ENCODE measurements at places on chromosomes 4 and X. TPM values are rescaled to one million over a fixed set of nuclear protein-coding genes. Genes with fewer than 3 reads are reported as not detected.

Gene SMAD1
- 29.1 TPM for total RNA-seq

DNA sequence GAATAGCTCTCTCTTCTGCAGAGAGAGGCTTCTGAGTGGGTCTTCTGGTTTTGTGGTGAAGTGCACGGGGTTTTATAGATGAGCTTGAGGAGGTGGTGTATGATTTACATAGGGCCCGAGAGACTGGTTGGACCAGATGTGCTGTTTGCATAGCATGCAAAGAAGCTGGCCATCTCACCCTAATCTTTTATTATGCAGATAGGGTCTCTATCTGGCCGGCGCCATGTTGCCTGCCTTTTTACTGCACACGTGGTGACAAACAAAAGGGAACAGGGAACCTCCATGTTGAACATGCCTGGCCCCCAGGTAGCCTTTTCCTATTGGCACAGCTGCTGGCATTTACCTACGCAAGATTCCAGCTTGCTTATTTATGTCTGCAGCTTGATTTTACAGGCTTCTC, 473.3 kb upstream of the FAM47C start:
- H3K36me3 ChIP-seq = no peaks in the 10 kb centered on the region
- no peak overlapping the region for H3K4me3 ChIP-seq
- no peak for DNase-seq
- no peaks in the 10 kb centered on the region for H3K27me3 ChIP-seq
- H3K4me1 ChIP-seq = no peaks in the 10 kb centered on the region

Gene IL21
- total RNA-seq = not detected

DNA sequence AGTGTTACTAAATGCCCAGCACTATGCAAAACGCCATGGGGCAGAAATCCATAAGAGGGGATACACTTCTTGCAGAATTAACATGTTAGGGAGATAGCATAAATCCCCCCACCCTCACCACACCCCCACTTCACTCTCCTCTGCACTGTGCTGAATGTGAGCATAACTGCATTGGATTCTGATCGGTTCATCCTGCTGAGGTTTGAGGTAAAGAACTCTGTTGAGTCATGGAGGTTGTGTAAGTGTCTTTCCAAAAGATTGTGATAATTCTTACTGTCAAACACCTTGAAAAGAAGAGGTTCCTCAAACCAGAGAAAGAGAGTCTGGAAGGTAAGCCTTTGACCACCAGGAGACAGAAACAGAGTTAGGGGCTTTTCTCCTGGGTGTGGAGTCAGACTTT, 43.6 kb downstream of the RBM47 start:
- H3K36me3 ChIP-seq = no peaks in the 10 kb centered on the region
- no peaks in the 10 kb centered on the region for H3K27me3 ChIP-seq
- no peak overlapping the region for H3K27ac ChIP-seq
- H3K4me1 ChIP-seq = no peaks in the 10 kb centered on the region
- no peak for DNase-seq

Gene PLCXD1
- 19.5 TPM for total RNA-seq

Gene LGI2
- 21.2 TPM for total RNA-seq

DNA sequence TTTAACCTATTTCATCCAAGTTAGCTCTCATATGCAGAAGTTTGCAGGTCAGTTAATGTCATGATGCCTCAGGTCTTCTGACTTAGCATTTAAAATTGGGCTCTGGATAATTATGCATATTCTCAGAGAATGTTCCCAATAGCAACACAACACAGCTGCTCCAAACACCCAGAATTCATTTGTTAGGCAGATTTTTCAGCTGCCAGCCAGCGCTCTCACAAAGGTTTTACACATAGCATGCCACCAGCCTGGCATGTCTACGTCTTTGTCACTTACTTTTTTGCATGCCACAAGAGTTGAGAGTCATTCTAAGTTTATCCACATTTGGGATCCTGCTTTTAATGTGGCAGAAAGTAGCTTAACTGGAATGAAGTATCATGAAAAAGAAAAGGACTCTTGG, 84.8 kb downstream of the LIMCH1 start:
- H3K4me3 ChIP-seq = no peak overlapping the region
- H3K27ac ChIP-seq = no peak overlapping the region
- H3K27me3 ChIP-seq = no peaks in the 10 kb centered on the region
- H3K4me1 ChIP-seq = no peaks in the 10 kb centered on the region

Gene GAB1
- 62.9 TPM for total RNA-seq

Measured in uterus (tissue), 4 donors.